ENCODE measurements at places on chromosomes 7 and 10.

DNA sequence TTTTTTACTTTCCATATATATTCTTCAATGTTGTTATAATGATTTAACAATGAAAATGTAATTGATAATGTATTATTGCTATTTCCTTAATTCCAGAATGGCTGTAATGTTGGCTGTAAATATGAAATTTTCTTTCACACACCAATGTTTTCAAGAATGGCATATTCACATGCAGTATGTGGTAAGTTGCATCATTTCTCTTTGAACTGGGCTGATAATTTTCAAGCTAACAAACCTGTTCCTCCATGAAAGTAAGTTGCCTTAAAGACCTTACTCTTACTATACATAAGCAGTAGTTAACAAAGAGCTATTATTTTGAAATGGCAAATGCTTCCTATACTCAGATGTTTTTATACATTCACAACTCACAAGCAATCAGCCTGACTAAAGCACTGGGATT is 154.5 kb downstream of the TMEM168 start:
- H3K27ac ChIP-seq: no peak overlapping the region
- H3K27me3 ChIP-seq: no peaks in the 10 kb centered on the region
- DNase-seq: no peak
- no peaks in the 10 kb centered on the region for H3K4me1 ChIP-seq
- H3K36me3 ChIP-seq: no peaks in the 10 kb centered on the region
- H3K4me3 ChIP-seq: no peak overlapping the region

DNA sequence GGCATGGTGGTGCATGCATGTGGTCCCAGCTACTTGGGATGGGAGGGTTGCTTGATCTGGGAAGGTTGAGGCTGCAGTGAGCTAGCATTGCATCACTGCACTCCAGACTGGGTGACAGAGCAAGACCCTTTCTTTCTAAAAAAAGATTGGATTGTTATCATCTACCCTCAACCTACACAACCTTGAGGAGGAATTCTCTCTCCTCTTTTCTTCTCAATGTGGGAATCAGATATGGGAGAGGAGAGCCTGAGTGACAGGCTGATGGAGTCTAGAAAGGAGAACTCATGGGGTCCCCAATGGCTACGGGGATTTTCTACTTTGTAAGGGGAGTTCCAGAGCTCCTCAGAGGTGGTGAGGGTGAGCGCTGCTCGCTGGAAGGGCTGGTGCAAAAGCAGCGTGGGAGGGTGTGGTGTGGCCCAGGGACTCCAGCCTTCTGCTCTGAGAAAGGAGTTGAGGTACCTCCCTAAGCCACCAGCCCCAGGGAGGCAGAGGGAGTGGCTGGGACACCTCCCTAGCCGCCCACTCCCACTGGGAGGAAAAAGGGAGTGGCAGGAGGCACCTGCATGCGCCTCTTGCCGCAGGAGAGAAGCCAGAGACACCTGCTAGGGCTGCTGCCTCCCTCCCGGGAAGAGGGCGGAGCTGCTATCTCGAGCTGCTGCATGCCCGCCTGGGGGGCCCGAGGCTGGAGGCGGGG is 48.4 kb downstream of the GATA3 start:
- DNase-seq: no peak
- no peaks in the 10 kb centered on the region for H3K27me3 ChIP-seq
- no peak overlapping the region for H3K27ac ChIP-seq
- H3K4me3 ChIP-seq: no peak overlapping the region
- no peaks in the 10 kb centered on the region for H3K4me1 ChIP-seq

DNA sequence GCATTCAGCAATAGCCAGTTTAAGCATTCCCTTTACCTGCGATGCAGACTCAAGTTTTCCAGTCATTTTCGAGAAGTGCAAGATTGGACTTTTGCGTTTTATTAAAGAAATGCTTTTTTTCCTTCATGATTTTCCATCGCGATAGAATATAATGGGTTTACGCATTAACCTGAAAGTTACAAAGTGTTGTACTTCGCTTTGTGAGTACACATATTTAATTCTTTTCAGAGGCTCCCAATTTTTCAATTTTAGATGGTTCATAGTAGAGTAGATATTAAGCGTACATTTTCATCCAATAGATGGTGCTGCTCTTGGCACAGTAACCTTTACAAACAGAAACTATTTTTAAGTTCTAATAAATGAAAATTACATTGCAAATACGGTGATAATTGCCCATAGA is 1.3 kb downstream of the PTPRZ1 start:
- DNase-seq: no peak
- no peak overlapping the region for H3K27ac ChIP-seq
- H3K4me1 ChIP-seq: peaks cover 3% of the 10 kb centered on the region
- H3K36me3 ChIP-seq: no peaks in the 10 kb centered on the region
- H3K4me3 ChIP-seq: peak overlapping the region; percentile 45
- H3K27me3 ChIP-seq: no peaks in the 10 kb centered on the region

- H3K4me3 ChIP-seq: no peak overlapping the region
- H3K27ac ChIP-seq: no peak overlapping the region
- no peak for DNase-seq
Observed at GRCh38 chr10:12394241-12395033, 45.1 kb downstream of the CAMK1D start.

DNA sequence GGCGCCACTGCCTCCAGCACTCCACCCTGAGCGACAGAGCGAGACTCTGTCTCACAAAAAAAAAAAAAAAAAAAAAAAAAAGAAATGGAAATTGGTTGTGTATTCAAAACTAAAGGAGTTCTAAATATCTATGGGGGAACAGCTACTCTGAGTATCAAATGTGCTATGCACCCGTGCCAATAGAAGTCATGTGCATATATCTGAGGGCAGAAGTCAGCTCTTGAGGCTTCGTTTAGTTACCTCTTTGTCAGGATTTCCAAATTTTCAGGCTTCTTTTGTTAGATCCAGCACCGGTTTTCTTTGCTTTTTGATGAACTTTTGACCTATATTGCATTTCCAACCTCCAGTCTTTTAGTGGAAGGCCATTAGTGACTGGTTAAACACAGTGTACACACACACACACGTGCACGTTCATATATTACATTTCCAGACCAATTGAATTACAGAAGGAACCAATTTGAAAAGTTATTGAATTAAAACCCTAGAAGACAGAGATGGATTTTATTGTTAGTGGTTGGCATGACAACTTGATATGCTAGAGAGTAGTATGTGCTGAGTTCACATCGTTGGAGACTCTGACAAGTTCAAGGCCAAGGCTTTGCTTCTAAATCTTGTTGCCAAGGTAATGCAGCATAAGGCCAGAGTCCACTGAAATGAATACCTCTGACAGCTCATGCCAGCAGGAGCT is 33.1 kb upstream of the ADD3 start:
- no peak for DNase-seq
- H3K4me3 ChIP-seq: no peak overlapping the region
- H3K4me1 ChIP-seq: peaks cover 6% of the 10 kb centered on the region
- no peaks in the 10 kb centered on the region for H3K36me3 ChIP-seq
- no peak overlapping the region for H3K27ac ChIP-seq

DNA sequence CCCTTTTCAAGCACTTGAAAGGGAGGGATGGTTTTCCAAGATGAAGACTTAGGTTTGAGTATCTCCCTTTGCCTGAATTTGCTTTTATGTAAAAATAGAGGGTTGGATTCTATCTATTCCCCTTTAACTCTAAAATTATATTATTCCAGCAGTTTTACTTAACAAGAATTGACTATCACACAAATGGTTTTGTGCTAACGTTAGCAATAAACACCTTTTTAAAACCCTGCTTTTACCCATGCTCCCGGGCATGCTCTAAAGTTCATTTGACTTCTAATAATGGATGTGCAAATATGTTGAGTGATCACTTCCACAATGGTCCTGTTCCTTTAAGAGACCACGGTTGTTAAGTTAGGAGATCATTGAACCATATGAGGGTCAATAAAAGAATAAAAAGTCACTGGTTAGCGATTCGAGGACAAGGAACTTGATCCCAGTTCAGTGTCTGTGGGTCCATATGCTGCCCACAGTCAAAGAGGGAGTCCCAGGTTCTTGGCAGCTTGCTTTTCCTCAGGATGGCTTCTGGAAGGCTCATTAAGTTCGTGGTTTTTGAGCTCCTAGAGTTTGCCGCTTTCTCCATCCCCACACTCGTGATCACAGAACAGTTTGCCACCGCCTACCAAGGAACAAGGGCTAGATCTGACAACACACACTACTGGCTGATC is at the start of gene TMEM236:
Gene TMEM236 (plus strand): TSS at position 421 of the 665 bp plus-strand sequence. CDS start 95 bp downstream, at position 516.
- DNase-seq: no peak
- no peaks in the 10 kb centered on the region for H3K27me3 ChIP-seq
- H3K36me3 ChIP-seq: no peaks in the 10 kb centered on the region
- no peak within 1 kb of the TSS for H3K27ac ChIP-seq

DNA sequence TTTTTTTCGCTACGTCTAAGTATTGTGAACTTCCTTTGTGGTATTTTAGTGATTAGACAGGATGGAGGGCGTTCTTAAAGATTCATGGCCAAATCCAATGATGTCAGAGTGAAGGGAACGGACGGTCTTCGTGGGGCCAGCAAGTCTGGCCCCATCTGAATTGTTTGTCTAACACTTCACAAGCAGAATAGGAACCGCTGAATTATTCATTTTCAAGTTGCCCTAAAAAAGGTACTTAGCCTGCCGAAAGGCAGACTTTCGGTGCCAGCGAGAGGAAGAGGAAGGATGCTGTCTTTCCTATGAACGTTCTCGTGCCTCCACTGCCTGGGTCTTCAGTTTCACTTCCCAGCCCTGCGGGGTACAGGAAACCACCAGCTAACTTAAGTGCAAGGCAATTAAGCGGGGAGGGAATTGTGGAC is 145.7 kb upstream of the SH2B2 start:
- no peak for DNase-seq
- no peak overlapping the region for H3K4me3 ChIP-seq
- no peaks in the 10 kb centered on the region for H3K36me3 ChIP-seq
- no peaks in the 10 kb centered on the region for H3K27me3 ChIP-seq
- H3K27ac ChIP-seq: no peak overlapping the region

GRCh38 chr10:70757856-70758255 is 27.3 kb downstream of the TBATA start:
- no peaks in the 10 kb centered on the region for H3K36me3 ChIP-seq
- DNase-seq: no peak
- H3K4me1 ChIP-seq: no peaks in the 10 kb centered on the region
- H3K27ac ChIP-seq: no peak overlapping the region
- no peaks in the 10 kb centered on the region for H3K27me3 ChIP-seq

- no peaks in the 10 kb centered on the region for H3K36me3 ChIP-seq
- no peaks in the 10 kb centered on the region for H3K27me3 ChIP-seq
- no peak overlapping the region for H3K4me3 ChIP-seq
- no peaks in the 10 kb centered on the region for H3K4me1 ChIP-seq
Observed at GRCh38 chr10:130631142-130632096, 495.2 kb downstream of the GLRX3 start.

DNA sequence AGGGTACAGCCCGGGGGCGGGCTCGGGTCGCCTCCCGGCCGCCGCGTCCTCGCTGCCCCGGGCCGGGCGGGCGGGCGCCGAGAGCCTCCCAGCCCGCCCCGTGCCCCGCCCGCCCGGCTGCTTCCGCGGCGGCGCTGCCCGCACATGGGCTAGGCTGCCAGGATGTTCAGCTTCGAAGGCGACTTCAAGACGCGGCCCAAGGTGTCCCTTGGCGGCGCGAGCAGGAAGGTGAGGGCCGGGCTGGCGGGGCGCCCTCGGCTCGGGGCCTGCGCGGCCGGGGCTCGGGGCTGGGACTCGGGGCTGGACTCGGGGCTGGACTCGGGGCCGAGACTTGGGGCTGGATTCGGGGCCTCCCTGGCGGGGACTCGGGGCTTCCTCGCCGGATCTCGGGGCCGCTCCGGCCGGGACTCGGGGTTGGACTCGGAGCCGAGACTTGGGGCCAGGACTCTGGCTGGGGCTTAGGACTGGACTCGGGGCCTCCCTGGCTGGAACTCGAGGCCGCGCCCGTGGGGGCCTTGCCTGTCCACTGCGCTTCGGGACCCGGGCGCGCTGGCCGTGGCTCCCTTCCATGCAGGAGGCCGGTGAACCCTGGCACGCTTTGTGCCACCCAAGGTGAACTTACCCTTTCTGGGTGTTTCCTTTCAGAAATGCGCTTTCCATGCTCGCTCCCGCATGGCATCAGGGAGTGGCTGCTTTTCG is 534 bp downstream of the UBE3C start:
- H3K27ac ChIP-seq: peak overlapping the region; percentile 78
- DNase-seq: peak; percentile 37
- no peaks in the 10 kb centered on the region for H3K36me3 ChIP-seq
- H3K27me3 ChIP-seq: no peaks in the 10 kb centered on the region
- H3K4me1 ChIP-seq: peaks cover 13% of the 10 kb centered on the region

- no peaks in the 10 kb centered on the region for H3K4me1 ChIP-seq
- no peak for DNase-seq
- no peaks in the 10 kb centered on the region for H3K27me3 ChIP-seq
- H3K27ac ChIP-seq: no peak overlapping the region
- no peak overlapping the region for H3K4me3 ChIP-seq
- H3K36me3 ChIP-seq: no peaks in the 10 kb centered on the region
Observed at GRCh38 chr10:13417459-13418126, 69.5 kb upstream of the SEPHS1 start.

GRCh38 chr10:23081221-23081750 is 14.1 kb upstream of the MSRB2 start:
- no peak overlapping the region for H3K27ac ChIP-seq
- H3K36me3 ChIP-seq: no peaks in the 10 kb centered on the region
- H3K27me3 ChIP-seq: no peaks in the 10 kb centered on the region
- DNase-seq: no peak
- no peak overlapping the region for H3K4me3 ChIP-seq
- H3K4me1 ChIP-seq: peaks cover 4% of the 10 kb centered on the region

DNA sequence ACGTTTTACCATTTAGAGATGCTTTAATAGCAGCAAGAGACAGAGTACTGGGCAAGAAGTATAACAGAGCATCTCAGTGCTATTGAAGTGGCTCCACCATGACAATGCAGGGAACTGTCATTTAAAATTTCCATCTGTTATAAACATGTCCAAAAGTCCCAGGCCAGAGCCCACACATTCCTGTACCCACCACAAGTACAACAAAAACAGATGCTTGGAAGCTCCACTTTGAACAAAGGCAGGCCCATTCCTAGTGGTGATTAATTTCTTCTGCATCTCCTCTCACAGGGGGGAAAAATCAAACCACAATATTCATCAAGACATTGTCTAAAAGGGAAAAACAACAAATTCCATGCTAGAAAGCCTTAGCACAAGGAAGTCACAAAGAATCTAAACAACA is 627.9 kb downstream of the PARD3 start:
- no peak for DNase-seq
- no peak overlapping the region for H3K27ac ChIP-seq
- H3K36me3 ChIP-seq: no peaks in the 10 kb centered on the region
- peaks cover 18% of the 10 kb centered on the region for H3K4me1 ChIP-seq
- H3K4me3 ChIP-seq: no peak overlapping the region
- no peaks in the 10 kb centered on the region for H3K27me3 ChIP-seq

DNA sequence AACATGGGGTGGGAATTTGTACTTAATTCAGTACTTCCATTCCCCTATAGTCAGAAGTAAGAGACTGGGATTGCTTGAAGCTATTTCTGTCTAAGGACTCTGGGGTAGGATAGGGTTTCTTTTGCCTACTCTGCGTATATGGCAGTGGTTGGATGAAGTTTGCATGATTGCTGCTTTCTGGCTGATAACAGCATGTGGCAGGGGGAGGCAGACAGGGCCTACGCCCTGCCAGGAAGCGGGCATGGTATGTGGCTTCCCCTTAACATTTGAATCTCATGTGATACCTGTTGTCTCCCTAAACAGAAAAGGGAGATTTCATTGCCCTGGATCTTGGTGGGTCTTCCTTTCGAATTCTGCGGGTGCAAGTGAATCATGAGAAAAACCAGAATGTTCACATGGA is 57.1 kb downstream of the TACR2 start:
- peaks cover 10% of the 10 kb centered on the region for H3K4me1 ChIP-seq
- no peak overlapping the region for H3K27ac ChIP-seq
- no peak for DNase-seq
- H3K36me3 ChIP-seq: no peaks in the 10 kb centered on the region
- no peaks in the 10 kb centered on the region for H3K27me3 ChIP-seq
- H3K4me3 ChIP-seq: no peak overlapping the region
